Lower lobe of right lung (tissue), 2 donors: ENCODE measurements at places on chromosomes 4 and X. TPM values are rescaled to one million over a fixed set of nuclear protein-coding genes. Genes with fewer than 3 reads are reported as not detected.

The POF1B gene
- total RNA-seq = 2.5 TPM

GRCh38 chr4:11543706-11544105 lies 115.0 kb upstream of the HS3ST1 start:
- no peaks in the 10 kb centered on the region for H3K27me3 ChIP-seq
- DNase-seq = no peak
- H3K4me1 ChIP-seq = no peaks in the 10 kb centered on the region
- no peaks in the 10 kb centered on the region for H3K36me3 ChIP-seq
- H3K27ac ChIP-seq = no peak overlapping the region

The HTRA3 gene
- 15.5 TPM for total RNA-seq

DNA sequence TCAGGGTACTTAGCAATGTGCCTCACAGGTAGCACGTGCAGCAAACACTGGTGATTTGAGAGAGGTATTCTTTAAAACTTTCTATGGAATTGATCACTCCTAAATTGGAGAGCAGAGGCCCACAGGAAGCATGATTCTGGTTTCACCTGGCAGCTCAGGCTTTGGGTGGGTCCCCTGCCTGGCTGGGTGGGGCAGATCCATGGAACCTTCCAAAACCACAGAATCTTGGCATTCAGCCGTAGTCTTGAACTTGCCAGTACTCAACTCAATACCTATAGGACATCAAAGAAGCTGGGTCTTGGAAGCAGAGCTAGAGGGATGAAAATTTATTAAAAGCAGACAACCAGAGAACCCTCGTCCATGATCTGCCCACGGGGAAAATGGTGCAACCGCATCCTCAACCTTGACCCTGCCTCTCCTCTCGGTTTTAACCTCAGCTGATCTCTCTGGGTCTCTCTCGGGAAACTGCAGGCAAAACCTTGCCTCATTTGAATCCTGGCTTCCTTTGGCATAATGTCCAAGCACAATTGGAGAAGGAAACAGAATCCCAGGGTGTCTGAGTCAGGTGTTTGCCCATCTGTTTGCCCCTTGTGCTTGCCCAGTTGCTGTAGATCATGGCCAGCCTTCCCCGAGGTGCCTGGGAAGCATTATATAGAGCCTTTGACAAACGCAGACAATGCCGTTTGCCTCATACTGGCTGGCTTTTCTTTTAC lies 22.9 kb downstream of the OTOP1 start:
- H3K4me1 ChIP-seq = no peaks in the 10 kb centered on the region
- no peaks in the 10 kb centered on the region for H3K36me3 ChIP-seq
- no peak for DNase-seq
- no peak overlapping the region for H3K27ac ChIP-seq

The CT83 gene
- not detected for total RNA-seq

DNA sequence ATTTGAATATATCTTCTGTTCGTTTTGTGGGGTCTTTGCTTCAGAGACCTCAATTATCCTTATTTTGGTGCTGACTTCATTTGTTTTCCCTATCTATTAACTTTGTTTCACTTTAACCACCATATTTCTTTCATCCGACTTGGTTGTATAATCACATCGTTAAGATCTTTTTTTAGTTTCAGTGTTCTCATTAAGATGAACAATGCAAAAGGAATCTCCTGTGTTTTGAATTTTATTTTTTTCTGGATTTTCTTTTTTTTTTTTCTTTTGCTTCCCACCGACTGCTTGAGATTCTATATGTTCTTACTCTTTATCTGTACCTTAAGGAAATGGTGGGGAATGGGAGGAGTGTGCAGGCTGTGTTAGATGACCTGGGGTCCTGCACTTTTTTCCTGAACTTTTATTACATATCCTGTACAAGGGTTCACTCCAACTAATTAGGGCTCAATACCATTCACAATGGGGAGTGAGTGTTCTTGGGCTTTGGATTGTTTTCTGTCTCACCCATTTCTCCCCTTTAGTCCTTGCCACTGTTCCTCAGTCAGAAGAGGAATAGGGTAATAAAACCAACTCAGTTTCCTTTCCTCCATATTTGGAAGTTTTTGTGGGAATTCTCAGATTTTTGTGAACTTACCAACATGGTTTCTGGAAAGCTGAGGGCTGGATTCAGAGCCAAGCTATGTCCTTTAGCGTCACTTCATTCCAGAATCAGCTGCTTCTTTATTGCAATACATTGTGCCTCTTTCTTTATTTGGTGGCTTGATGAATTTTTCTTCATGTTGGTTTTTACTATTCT lies 43.2 kb upstream of the BMPR1B start:
- H3K4me3 ChIP-seq = no peak overlapping the region
- no peaks in the 10 kb centered on the region for H3K4me1 ChIP-seq
- no peaks in the 10 kb centered on the region for H3K36me3 ChIP-seq
- DNase-seq = no peak
- no peak overlapping the region for H3K27ac ChIP-seq

DNA sequence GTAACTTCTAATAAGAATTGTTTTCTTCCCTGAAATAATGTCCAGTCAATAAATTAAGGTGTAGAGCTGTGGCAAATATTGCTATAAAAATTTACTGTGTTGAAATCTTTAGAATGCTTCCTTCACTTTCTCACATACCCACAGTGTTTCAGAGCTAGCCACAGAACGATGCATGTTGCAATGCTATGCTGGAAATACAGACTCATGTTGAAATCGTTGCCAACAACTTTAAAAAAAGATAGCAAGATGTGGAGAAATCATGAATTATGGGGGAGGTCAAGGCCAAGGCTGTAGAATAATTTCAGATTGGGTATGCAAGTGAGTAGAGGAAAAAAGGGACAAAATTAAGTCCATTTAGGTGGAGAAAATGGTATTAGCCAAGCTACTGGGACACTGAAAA lies 204.8 kb downstream of the VEGFC start:
- DNase-seq = no peak
- H3K27me3 ChIP-seq = no peaks in the 10 kb centered on the region
- no peaks in the 10 kb centered on the region for H3K36me3 ChIP-seq

The KLHL13 gene
- 3.9 TPM for total RNA-seq

DNA sequence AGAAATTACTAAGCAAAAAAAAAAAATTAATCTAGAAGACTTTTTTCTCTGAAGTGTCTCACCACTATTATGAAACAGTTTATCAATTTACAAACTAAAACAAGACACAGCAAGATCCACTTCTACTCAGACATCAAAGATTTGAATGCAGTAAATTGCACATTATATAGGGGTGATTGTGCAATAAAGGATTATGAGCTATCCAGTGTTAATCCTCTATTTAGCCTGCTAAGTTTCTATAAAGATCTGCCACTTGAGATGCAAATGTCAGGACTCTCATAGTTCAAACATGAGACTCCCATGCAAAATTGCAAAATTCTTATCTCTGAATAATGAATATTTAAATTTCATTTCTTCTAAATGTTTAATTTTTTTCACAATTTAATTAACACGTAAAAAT lies 2.2 kb downstream of the TECRL start:
- no peaks in the 10 kb centered on the region for H3K4me1 ChIP-seq
- H3K4me3 ChIP-seq = no peak overlapping the region

- H3K4me1 ChIP-seq = no peaks in the 10 kb centered on the region
- H3K27me3 ChIP-seq = no peaks in the 10 kb centered on the region
- H3K27ac ChIP-seq = no peak overlapping the region
- no peak for DNase-seq
- no peaks in the 10 kb centered on the region for H3K36me3 ChIP-seq
These were observed 27.5 kb downstream of the RUFY3 start for GRCh38 chr4:70749313-70749712.

The GRID2 gene
- not detected for total RNA-seq

DNA sequence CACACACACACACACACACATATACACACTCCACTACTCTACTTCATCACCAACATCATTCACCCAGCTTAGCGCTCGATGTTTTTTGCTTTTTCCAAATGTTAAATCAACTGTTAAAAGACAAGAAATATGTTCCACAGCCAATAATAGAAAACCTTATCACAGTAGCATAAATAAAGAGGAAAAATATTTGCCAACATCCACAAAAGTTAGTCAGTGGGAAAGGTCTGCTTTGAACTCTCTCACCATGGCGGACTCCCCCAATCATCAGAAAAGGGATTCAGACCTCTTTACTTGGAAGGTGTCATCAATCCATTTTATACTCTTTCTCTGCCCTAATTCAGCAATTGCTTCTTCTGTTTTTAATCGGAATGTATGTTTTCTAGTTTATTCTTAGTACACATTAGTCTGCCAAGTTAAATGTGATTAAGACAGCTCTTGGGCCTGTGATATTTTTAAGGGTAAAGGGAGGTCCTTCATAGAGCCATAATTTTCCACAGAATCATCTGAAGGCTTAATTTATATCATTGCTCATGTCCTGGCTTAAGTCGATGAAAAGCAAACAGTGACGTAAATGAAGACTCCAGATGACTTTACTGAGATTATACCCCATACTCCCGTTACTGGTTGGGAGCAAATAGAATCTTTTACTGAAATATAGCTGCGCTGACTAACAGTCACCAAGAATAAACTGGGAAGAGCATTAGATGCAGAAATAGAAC lies 29.7 kb upstream of the LGI2 start:
- H3K4me3 ChIP-seq = no peak overlapping the region
- no peak for DNase-seq
- H3K36me3 ChIP-seq = no peaks in the 10 kb centered on the region
- no peak overlapping the region for H3K27ac ChIP-seq
- no peaks in the 10 kb centered on the region for H3K27me3 ChIP-seq
- no peaks in the 10 kb centered on the region for H3K4me1 ChIP-seq

DNA sequence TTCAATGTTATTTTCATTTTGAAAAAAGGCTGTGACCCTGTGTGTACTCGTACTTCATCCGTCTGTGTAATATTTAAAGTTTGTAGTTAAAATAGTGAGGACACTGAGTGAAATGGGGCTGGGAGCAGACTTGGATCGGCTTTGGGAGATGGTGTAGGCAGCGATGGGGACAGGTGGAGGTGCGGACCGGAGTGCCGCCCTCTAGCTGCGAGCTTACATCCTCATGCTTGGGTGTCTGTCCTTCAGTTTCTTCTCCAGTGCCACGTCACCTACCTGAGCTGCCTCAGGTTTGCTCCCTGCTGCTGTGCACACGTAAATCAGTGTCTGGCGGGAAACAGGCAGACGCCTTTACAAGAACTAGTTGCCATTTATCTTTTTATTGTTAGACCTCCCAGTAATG lies 146.1 kb downstream of the GPR143 start:
- no peaks in the 10 kb centered on the region for H3K4me1 ChIP-seq
- no peaks in the 10 kb centered on the region for H3K27me3 ChIP-seq
- DNase-seq = no peak
- no peak overlapping the region for H3K27ac ChIP-seq
- H3K4me3 ChIP-seq = no peak overlapping the region
- no peaks in the 10 kb centered on the region for H3K36me3 ChIP-seq

DNA sequence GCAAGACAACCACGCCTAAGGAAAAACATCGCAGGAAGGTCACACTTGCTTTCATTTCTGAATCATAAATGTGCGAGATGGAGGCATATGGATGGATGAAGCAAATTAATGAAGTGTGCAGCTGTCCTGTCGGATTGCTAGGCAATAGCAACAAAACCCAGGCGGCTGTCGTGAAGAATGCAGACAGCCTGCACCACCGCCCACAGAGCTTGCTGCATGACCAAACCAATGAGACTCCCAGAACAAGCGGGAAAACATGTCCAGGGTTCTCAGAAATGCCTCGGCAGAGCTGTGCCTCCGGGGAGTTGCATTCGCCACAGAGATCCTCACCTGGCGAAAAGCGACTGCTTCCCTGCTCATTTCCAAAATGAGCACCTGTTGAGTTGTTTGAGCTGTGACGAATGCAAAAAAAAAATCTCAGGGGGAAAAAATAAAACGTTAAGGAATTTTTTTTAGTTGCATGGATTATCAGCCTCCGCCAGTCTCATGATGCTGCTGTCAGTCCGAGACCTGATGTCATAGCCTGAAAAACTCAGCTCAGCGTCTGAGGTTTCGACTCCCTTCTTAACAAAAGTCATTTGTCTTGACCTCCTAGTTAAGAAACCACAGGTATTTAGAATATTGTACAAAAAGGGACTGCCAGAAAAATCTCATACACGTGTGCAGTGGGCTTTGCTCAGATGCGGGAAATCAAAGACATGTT lies 155.5 kb upstream of the MXRA5 start:
- H3K27ac ChIP-seq = no peak overlapping the region
- no peaks in the 10 kb centered on the region for H3K4me1 ChIP-seq
- no peak for DNase-seq
- no peak overlapping the region for H3K4me3 ChIP-seq

The CPZ gene
- 6.0 TPM for total RNA-seq

The CTAG1B gene
- not detected for total RNA-seq

The ADH7 gene
- total RNA-seq = 0.47 TPM

The IL3RA gene
- 59.9 TPM for total RNA-seq

DNA sequence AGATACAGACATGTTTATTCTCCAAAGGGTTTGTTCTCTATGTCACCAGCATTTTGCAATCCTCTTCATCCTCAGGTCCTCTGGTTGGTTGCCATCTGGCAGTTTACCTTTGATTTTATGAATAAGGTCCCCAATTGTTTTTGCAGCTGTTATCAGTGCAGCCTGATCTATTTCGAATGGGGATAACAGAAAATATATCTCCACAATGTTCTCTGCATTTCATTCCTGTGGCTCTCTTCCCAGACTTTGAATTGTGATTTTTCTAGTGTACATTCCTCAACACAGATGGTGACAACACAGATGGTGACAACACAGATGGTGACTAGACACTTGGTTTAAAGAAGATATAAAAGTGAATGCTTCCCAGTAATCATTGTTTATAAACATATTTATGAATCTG lies 74.1 kb downstream of the FBXO8 start:
- DNase-seq = no peak
- H3K27ac ChIP-seq = no peak overlapping the region
- peaks cover 5% of the 10 kb centered on the region for H3K4me1 ChIP-seq

The TLR10 gene
- total RNA-seq = 1.2 TPM

DNA sequence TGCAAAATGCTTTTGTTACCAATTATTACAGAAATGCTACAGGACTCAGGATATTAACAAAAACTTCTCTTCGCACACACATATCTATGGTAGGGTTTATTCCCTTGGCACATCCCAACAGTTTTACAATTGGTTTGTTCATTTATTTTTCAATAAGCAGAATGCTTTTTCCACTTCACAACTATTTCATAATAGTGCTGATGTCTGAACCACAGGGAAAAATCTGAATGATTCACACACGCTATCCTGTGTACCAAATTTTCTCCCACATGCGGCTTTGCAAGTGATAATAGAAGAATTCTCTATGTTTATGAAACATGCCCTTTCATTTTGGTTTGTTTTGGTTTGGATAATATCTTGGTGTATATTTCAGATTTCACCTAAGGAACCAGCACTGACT lies 725.7 kb upstream of the TENM3 start:
- no peaks in the 10 kb centered on the region for H3K4me1 ChIP-seq
- no peak overlapping the region for H3K27ac ChIP-seq
- H3K4me3 ChIP-seq = no peak overlapping the region
- no peak for DNase-seq
- no peaks in the 10 kb centered on the region for H3K27me3 ChIP-seq

The CSN1S1 gene
- not detected for total RNA-seq
